Right forelimb (tissue), 1 donor: ENCODE measurements at places on chromosomes 12 and 14.

- no peak for DNase-seq
Measured at GRCh38 chr12:96335270-96335669, 65.0 kb downstream of the CDK17 start.

- DNase-seq, result peak; percentile 56
Measured at GRCh38 chr12:107884769-107885694, 110.5 kb downstream of the ASCL4 start.

DNA sequence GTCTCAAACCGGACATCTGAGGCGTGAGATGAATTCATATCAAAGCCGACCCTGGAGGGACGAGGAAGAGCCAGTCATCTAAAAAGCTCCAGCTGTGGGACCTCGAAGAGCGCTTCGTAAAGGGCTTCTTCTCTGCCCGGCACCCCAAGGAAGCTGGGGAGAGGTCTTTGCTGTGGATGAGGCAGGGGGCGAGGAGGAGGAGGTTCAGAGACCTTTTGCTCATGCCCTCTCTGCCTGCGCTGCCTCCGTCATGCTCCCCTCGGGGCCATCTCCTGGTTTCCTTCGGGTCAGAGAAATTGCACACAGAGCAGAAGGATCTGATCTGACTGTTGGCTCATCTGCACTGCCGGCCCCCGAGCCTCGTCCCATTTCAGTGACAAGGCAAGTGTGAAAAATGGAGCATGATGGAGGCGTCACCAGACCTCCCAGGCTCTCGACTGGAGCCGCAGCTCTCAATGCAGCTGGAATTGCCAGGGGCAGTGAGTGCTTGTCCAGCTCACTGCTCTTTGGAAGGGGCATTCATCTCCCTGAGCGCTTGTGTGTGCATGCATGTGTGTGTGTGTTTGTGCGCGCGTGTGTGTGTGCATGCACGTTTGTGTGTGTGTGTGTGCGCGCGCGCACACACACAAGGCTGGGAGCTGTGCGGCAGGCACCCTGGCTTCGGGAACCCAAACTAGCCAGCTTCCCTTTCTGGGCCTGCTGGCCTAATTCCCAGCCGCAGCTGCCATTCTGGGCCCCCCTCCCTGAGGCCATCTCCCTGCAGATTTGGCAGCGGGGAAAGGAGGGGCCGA, 9.2 kb downstream of the CABP1 start:
- DNase-seq, result peak; percentile 56

GRCh38 chr14:93784878-93785277, 3.4 kb downstream of the PRIMA1 start:
- DNase-seq, result no peak

DNA sequence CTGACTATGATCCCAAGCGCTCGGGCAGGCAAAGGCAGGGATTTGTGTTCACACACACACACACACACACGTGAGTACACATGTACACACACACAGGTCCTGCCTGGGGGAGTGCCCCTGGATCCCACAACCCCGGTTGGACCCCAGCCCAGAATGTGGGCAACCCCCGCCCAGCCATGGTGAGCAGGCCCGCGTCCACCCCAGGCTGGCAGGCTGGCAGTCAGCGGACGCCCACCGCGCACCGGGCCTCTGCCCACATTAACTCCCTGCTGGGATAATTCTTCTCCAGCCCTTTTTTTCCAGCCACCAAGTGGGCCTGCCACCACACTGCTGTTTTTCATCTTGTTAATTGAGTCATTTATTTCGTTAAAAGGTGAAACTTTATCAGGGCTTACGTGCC, 256.2 kb downstream of the BCL11B start:
- no peak for DNase-seq

DNA sequence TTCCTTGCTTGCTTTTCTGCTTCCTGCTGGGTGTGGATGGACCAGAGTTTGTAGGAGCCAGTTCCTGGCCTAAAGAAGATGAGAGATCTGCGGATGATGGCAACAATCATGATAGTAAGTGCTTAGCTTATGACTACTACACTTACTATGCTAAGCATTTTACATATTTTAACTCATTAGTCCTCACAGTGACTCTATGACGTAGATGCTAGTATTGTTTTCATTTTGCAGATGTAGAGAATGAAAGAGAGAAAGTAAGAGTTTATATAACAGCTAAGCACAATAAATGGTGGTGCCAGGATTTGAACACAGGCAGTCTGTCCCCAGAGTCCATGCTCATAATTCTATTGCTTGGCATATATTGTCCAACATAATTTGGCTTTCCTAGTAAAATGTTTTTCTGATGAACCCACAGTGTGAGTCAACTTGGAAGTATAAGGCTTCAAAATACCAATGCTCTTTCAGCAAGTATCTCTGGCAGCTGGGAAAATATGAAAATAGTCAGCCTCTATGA, 363.2 kb upstream of the DDHD1 start:
- DNase-seq, result no peak

GRCh38 chr14:81385886-81386285, 14.2 kb downstream of the STON2 start:
- DNase-seq, result no peak

GRCh38 chr14:70919774-70920173, 12.5 kb downstream of the PCNX1 start:
- no peak for DNase-seq
